Psoas muscle (tissue), 8 donors: ENCODE measurements at places on chromosomes 16 and 17. TPM values are rescaled to one million over a fixed set of nuclear protein-coding genes. Genes with fewer than 3 reads are reported as not detected.

DNA sequence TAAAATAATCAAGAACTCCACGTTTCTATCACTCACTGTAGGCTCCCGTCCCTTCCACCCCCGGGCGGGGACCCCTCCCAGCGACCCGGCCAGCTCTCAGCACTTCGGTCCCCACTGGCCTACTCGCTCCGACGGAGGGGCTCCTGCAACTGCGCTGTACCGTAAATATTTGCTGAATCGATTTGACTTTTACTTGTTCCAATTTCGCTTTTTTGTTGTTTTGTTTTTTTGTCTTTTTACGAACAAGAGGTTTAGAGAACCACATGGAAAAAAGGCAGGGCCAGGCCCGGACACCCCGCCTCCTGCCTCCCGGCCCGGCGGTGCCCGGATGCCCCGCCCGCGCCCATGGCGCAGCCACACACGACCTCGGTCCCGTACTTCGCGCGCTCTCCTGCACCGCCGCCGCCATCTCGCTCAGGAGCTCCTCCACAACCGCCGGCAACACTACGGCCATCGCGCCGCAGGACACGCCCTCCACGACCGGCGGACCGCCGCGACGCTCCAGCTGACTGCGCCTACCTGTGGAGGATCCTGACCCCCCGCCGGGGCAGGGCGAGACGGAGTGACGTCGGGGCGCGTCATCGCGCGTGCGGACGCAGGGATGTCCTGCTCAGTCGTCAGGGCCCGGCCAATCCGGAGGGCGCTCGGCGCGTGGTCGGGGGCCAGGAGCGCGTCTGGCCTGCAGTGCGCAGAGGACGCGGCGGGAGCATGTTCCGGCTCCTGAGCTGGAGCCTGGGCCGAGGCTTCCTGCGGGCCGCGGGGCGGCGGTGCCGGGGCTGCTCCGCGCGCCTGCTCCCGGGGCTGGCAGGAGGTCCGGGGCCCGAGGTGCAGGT lies at the start of the genes TTC19 and ZSWIM7:
Gene TTC19, plus strand, starts transcription at position 684 of the 833 bp plus-strand sequence. Its CDS starts 25 bp downstream, at position 709.
Gene ZSWIM7, minus strand, starts transcription at position 564 of the 833 bp plus-strand sequence. Its CDS starts 110 bp downstream, at position 454.
- peak; percentile 98 for DNase-seq

DNA sequence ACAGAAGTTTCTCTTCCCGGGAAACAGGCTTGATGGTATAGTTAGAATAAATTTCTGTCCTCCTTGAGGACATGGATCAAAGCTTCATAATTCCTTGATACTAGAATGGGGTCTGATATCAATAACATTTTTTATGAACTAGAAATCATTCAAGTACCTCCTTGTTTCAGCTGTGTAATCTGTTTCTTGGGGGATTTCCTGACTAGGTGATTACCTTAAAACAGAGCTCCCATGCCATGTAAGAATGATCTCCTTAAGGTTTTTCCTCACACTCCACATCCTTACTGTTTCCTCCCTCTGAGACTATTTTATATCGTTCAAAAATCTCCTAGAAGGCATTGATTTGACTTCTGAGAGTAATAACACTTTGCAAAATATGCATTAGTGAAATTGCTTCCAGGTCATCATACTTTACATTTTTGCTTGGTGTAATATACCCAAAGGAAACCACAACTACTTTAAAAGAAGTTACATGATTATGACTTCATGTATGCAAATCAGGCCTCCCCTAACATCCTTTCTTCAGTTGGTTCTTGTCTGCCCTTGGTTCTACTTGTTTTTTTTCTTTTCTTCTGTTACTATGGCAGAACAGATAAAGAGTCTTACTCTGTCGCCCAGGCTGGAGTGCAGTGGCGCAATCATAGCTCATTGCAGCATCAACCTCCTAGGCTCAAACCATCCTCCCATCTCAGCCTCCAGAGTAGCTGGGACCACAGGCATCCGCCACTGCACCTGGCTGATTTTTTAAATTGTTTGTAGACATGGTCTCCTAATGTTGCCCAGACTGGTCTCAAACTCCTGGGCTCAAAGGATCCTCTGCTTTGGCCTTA lies 388.8 kb downstream of the ZFHX3 start:
- DNase-seq: no peak

Gene PRSS27
- 0.08 TPM for polyA plus RNA-seq

GRCh38 chr16:58541711-58542110 lies 26.4 kb downstream of the SETD6 start:
- DNase-seq: no peak

- DNase-seq: no peak
Observed at GRCh38 chr17:28426081-28426519, 20.1 kb upstream of the SLC46A1 start.

Gene MARCHF10
- polyA plus RNA-seq: 0.01 TPM
